ENCODE measurements at places on chromosomes 1 and 21.

DNA sequence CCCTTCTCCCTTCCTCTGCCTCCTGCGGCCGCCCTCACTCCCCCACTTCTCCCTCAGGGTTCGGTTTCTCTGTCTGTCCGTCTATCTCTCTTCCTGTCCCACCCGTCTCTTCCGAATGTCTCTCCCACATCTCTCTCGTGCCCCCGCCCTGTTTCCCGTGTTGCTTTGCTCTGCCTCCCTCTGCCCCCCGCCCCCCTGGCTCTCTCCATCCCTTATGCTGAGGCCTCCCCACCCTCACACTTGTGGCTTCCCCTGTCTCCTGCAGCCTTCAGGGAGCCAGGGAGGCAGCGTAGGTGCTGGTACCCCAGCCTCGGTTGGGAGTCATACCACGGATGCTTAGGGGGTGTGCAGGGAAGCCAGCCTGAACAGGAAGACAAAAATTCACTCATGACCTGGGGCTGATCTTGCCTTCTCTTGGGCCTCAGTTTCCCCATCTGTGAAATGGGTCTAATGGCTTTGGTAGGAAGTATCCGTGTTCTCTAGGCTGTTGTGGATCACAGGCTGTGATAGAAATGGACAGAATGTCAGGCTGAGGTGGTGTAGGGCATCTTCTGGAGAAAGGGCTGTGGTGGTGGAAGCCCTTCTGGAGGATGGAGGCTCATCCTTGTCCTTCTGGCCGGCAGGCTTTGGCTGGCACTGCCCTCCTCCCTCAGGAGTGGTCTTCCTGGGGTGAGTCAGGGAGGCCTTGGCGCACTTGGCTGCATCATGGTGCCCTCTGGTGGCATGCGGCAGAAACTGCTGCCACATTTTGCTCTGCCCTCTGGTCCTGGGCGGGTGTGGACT, 55.5 kb downstream of the FOXO6 start:
- no peaks in the 10 kb centered on the region for H3K27me3 ChIP-seq
- H3K36me3 ChIP-seq: no peaks in the 10 kb centered on the region
- no peak overlapping the region for H3K27ac ChIP-seq

GRCh38 chr1:87940421-87940820, 611.7 kb downstream of the LMO4 start:
- H3K27me3 ChIP-seq: no peaks in the 10 kb centered on the region
- H3K4me1 ChIP-seq: no peaks in the 10 kb centered on the region
- DNase-seq: no peak
- H3K27ac ChIP-seq: no peak overlapping the region

DNA sequence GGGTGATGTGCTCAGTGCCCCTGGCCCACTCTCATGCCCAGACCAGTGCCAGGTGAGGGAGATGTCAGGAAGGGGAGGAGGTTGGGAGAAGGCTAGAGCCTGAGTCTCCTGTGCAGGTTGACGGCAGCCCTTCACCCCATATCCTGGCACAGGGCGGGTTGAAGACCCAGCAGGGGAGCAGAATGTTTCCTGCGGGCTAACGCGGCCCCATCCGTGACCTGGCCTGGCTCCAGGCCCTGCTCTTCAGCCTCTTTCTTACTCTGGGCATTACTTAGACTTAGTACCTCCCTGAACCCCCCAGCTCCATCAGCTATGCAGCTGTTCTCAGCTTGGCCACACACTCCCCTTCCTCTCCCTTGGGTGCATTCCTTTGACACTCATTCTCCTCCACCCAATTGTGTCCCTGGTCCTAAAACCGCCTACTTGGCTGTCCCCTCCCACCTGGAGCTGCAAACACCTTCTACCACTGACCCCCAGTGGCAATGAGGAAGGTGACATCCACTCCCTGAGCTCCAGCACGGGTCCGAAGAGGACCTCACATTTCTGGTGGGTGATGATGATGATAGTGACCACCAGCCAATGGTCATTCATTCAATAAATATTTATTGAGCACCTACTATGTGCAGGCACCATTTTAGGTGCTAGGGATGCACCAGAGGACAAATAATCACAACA, 179.0 kb downstream of the PTPRU start:
- DNase-seq: no peak
- H3K4me1 ChIP-seq: no peaks in the 10 kb centered on the region
- no peaks in the 10 kb centered on the region for H3K27me3 ChIP-seq
- no peaks in the 10 kb centered on the region for H3K36me3 ChIP-seq
- no peak overlapping the region for H3K27ac ChIP-seq

DNA sequence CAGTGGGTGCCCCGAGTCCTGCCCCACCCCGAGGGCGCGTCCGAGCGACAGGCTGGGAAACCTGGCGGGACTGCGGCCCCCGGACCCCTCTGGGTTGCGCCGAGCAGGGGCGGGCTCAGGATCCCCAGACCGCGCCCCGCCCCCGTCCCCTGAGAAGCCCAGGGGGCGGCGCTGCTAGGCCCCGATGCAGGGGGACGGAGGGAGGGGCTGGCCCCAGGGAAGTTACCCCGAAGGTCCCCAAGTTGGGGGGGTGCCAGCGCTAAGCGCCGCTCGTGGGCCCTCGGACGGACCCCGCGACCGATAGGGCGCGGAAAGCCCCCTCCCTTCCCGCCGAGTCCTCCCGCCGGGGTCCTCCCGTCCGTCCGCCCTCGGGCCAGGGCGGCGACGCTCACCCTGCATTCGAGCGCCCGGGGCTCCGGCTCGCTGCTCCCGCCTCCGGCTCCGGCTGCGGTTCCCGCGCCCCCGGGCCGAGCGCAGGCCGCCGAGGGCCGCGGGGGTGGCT, 414 bp downstream of the GPR153 start:
- no peak overlapping the region for H3K27ac ChIP-seq
- H3K4me1 ChIP-seq: peaks cover 9% of the 10 kb centered on the region
- H3K36me3 ChIP-seq: no peaks in the 10 kb centered on the region
- DNase-seq: no peak

GRCh38 chr1:82788660-82789059, 987.9 kb downstream of the ADGRL2 start:
- no peaks in the 10 kb centered on the region for H3K4me1 ChIP-seq
- no peak overlapping the region for H3K4me3 ChIP-seq
- DNase-seq: no peak
- no peaks in the 10 kb centered on the region for H3K36me3 ChIP-seq
- H3K27ac ChIP-seq: no peak overlapping the region
- H3K27me3 ChIP-seq: no peaks in the 10 kb centered on the region

GRCh38 chr21:40952551-40953323, 105.8 kb upstream of the DSCAM start:
- no peak overlapping the region for H3K27ac ChIP-seq
- no peaks in the 10 kb centered on the region for H3K36me3 ChIP-seq
- no peaks in the 10 kb centered on the region for H3K27me3 ChIP-seq

GRCh38 chr1:116288201-116288598, 84.8 kb upstream of the ATP1A1 start:
- no peak for DNase-seq
- no peaks in the 10 kb centered on the region for H3K36me3 ChIP-seq
- H3K27ac ChIP-seq: no peak overlapping the region

DNA sequence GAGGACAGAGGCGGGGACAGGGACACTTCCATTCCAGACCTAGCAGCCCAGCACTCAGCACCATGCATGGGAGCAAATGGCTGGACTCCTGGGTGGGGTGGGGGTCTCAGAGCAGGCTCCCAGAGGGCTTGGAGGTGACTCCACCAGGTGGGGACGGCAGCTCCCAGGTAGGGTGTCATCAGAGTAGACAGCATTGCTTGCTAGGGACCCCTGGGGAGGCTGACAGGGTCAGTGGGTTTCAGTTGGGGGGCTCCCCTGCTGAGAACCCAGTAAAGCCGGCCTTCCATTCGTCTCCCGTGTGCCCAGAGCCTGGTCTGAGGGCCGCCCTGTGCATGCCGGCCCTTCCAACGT, 4.8 kb upstream of the GJC2 start:
- H3K36me3 ChIP-seq: peaks cover 56% of the 10 kb centered on the region
- peaks cover 20% of the 10 kb centered on the region for H3K4me1 ChIP-seq
- H3K4me3 ChIP-seq: no peak overlapping the region
- DNase-seq: no peak
- no peaks in the 10 kb centered on the region for H3K27me3 ChIP-seq

- no peak for DNase-seq
- H3K4me1 ChIP-seq: no peaks in the 10 kb centered on the region
- H3K27me3 ChIP-seq: no peaks in the 10 kb centered on the region
- H3K27ac ChIP-seq: no peak within 1 kb of the TSS
Observed at GRCh38 chr1:2801535-2802291, at the start of gene TTC34. Gene TTC34, minus strand, starts transcription at chr1:2801693. Its CDS starts 866 bp downstream, at chr1:2800827.

GRCh38 chr1:12591267-12591938, 26.6 kb downstream of the DHRS3 start:
- no peak for DNase-seq
- no peaks in the 10 kb centered on the region for H3K27me3 ChIP-seq

- no peaks in the 10 kb centered on the region for H3K27me3 ChIP-seq
- no peak overlapping the region for H3K27ac ChIP-seq
- H3K36me3 ChIP-seq: peaks cover 24% of the 10 kb centered on the region
- no peak overlapping the region for H3K4me3 ChIP-seq
- H3K4me1 ChIP-seq: no peaks in the 10 kb centered on the region
Observed at GRCh38 chr1:37497832-37498231, 16.7 kb downstream of the MEAF6 start.

DNA sequence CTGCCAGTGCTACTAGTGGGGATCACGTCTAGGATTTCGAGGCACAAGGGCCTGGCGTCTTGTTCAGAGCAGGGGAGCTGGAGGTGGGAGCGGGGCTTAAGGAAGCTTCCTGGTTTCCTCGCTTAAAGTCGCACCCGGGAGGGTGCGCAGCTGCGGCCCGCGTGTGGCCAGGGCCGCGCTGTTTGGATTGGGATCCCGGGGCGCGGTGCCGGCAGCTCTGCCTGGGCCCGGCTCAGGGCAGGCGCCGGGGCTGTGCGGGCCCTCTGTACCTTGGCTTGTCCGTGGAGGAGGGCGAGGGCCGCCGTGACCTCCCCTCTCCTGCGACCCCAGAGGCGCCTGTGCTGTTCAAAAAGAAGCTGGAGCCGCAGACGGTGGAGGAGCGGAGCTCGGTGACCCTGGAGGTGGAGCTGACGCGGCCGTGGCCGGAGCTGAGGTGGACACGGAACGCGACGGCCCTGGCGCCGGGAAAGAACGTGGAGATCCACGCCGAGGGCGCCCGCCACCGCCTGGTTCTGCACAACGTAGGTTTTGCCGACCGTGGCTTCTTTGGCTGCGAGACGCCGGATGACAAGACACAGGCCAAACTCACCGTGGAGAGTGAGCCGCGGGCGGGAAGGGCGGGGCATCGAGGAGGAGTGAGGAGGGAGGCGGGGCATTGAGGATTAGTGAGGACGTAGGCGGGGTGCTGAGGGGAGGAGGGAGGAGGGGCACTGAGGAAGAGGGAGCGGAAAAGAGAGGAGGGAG, 67.8 kb downstream of the OBSCN start:
- peak overlapping the region; percentile 77 for H3K4me3 ChIP-seq
- H3K27me3 ChIP-seq: no peaks in the 10 kb centered on the region
- H3K36me3 ChIP-seq: peaks cover 15% of the 10 kb centered on the region
- peaks cover 6% of the 10 kb centered on the region for H3K4me1 ChIP-seq
- H3K27ac ChIP-seq: no peak overlapping the region
- peak; percentile 52 for DNase-seq

DNA sequence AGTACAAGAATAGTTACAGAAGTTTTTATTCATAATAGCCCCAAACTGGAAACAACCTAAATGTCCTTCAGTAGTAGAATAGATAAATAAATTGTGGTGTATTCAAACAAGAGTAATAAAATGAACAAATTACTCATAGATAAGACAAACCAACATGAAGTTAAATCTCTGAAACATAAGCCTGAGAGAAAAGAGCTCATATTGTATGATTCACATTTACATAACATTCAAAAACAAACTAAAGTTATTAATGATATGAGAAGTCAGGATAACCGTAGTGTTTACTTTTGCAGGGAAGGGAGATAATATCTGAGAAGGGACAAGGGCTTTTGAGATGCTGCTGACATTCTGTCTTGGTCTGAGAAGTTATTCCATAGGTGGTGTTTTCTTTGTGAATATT, 13.5 kb downstream of the STPG1 start:
- H3K4me3 ChIP-seq: no peak overlapping the region
- H3K36me3 ChIP-seq: no peaks in the 10 kb centered on the region
- no peaks in the 10 kb centered on the region for H3K4me1 ChIP-seq
- H3K27ac ChIP-seq: no peak overlapping the region
- H3K27me3 ChIP-seq: no peaks in the 10 kb centered on the region

DNA sequence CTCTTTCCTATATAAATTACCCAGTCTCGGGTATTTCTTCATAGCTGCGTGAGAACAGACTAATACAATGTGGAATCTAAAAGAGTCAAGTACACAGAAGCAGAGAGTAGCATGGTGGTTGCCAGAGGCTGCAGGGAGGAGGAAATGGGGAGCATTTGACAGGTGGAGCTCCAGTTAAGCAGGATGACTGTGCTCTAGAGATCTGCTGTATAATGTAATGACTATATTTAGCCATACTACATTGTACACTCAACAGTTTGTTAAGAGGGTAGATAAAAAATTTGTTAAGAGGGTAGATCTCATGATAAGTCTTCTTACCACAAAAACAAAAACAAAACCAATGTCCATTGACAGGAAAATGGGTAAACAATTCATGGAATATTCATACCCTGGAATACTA, 82.1 kb downstream of the MT1HL1 start:
- no peak overlapping the region for H3K4me3 ChIP-seq
- no peaks in the 10 kb centered on the region for H3K36me3 ChIP-seq
- H3K27ac ChIP-seq: no peak overlapping the region

GRCh38 chr1:153790313-153790965, 15.2 kb downstream of the SLC27A3 start:
- no peak overlapping the region for H3K27ac ChIP-seq
- H3K36me3 ChIP-seq: no peaks in the 10 kb centered on the region
- H3K4me1 ChIP-seq: no peaks in the 10 kb centered on the region
- no peaks in the 10 kb centered on the region for H3K27me3 ChIP-seq

DNA sequence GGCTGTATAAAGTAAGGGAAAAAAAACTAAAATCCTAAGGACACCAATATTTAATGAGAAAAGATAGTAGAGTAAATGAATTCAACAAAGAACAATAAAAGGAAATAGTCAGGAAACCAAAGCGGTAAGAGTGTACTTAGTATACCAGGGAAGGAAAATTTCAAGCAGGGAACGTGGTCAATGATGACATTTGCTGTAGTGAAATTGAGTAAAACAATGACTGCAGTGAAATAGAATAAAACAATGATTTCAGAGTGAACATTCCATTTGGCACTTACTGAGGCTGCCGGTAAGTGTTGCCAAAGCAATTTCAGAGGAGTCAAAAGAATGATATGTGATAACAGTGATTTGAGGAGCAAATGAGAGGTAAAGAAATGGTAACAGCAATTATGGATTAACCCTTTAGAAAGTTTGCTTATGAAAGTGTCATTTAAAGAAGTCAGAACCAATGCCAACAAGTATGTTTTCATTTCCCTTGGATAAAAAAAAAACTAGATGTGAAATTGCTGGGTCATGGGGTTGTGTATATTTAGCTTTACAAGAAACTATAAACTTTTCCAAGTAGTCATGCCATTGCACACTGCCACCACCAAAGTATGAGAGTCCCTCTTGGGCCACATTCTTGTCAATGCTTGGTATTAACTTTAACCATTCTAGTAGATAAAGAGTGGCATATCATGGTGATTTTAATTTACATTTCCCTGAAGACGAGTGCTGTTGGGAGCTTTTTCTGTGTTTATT, 50.5 kb downstream of the VCAM1 start:
- no peaks in the 10 kb centered on the region for H3K4me1 ChIP-seq
- H3K27ac ChIP-seq: no peak overlapping the region
- H3K36me3 ChIP-seq: no peaks in the 10 kb centered on the region
- no peaks in the 10 kb centered on the region for H3K27me3 ChIP-seq
- DNase-seq: no peak
